Stimulated activated effector memory CD8-positive, alpha-beta T cell treated with anti-CD3 and anti-CD28 coated beads, Interleukin-12 subunit alpha, Interleukin-12 subunit beta, amount 100 ng/mL, for 72 hours (primary cell): ENCODE measurements at places on chromosomes 2 and 18.

GRCh38 chr2:230691005-230691647 is 21.5 kb upstream of the CAB39 start:
- DNase-seq, result no peak

DNA sequence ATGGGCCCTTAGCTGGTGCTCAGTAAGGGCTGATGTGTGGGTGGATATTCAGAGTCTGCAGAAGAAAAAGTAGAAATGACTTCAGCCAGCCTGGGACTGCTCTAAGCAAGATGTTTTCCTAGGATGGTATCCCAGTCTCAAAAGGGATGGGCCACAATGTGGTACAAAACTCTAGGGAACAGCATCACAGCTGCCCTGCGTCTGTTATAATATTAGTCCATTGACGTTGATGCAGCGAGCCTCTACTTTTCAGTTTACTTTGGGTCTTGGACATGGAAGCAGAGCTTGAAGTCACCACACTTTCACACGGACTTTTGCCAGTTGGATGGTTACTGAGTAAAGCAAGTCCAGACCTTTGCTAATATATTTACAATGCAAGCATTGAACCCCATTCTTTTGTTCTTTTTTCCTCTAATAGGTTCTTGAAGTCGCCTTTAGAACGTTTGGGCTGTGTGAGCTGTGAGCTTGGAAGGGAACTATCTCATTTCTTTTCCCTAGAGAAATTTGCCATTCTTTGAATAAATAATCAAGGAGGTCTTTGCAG is 105.7 kb downstream of the RDH14 start:
- DNase-seq, result no peak

GRCh38 chr2:74020702-74021406 is 36.1 kb downstream of the TET3 start:
- DNase-seq, result no peak

DNA sequence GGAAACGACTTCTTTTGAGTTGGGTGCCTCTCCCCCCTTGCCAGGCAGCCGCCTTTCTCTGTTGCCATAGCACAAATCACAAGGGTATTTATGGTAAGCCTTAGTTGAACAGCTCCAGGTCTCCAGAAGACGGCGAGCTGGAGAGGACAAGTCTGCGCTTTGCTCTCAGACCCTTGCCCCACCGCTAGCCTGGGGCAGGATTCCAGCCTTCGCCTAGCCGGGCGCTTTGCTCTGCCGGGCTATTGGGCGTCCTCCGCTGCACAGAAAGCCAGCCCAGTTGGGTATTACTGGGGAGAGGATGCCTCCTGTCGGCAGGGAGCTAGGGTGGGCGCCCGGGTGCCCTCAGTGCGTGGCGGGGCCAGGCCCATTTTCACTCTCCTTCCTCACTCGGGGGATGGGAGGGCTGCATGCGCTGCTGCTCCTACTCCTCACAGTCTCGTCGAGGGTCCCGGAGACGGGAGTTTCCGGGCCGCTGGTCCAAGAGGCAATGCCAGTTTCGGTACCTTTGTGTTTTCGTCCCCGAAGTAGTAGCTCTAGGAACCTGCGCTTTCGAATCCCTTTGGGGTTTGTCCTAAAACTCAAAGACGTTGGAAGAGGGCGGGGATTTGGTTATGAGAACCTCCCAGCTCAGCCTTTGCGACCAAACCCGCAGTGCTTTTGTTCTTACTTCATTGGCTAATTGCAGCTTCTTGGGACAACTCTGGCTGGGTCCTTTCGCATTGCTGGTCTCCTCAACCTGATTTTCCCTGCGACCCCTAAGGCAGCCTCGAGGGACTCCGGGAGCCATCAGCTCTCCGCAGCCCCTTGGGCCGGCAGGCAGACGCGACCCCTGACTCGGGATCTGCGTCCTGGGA is 3.6 kb upstream of the DLX2 start:
- no peak for DNase-seq

DNA sequence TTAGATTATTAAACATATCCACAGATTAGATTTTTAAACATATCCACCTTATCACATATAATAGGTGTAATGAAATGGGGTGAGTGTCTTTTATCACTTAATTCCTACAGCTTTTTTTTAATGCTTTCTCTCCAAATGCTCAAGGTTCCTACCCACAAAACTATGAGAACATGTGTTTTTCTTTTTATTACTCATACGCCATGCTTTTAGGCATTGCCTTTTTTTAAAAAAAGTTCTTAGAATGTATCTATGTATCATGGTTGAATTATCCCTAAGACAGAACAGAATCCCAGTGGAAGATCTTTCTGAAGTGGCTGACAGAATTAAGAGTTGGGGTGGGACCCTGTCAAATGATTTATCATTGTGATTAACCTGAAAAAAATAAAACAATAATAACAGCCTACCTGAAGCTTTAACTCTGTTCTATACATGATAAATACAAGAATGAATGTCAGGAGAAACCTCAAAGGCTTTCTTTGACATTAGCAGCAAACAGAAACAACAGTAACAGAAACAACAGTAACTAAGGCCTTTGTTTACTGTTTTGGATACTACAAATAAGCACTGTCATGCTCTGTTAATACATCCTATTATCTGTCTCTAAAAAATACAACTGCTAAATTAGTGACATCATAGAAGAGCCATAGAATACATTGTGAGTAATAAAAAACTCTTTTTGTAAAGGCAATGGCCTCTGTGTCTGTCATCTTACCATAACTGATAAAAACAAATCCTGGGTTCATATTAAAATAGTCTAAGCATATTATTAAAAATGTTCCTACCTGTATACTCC is 4.1 kb upstream of the ZNF397 start:
- DNase-seq, result no peak

DNA sequence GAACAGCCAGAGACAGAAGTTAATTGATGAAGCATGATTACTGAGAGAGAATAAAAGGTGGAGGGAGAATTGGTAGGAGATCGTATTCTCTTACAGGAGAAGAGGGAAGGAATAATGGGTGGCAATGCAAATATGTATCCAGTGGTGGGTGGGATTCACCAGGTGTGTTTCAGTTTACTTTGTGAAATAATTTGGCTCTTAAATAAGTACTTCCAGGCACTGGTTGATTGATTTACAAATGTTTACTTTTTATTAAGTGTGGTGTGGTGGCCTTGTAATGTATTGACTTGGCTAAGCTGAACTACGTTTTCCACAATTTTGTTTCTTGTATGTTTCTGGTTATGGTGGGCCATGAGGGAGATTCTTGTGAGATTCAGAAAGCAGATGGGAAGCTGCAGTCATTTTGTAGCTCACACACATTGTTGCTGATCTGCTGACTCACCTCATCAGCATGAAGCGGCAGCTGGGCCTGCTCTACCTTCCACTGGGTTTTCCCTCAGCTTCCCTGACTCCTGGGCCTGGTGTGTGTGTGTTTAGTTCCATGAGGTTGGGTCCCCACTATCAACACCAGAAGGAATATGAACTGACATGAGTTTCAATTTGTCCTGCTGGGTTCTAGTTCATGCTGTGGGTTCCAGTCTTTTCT is 32.6 kb downstream of the MYL12B start:
- no peak for DNase-seq

DNA sequence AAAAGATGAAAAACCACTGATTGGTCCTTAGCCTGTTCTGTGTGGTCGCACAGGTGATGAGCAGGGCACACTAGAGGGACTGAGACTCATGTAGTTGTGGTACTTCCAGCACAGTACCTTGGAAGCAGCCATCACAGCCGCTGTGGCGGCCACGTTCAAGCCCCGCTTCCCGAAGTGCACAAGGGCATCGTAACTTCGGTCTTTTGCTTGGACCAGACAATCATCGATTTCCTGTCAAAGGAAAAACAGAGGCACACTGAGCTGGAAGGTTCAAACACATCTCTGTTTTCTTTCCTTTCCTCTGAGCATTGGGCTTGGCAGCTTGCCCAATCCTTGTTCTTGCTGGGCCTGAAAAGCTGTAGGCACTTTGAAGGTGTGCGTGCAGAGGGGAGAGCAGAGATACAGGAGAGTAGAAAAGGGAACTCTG is 52.6 kb downstream of the MRPL35 start:
- DNase-seq, result no peak

- no peak for DNase-seq
Measured at GRCh38 chr18:72985686-72986085, 117.9 kb upstream of the NETO1 start.

DNA sequence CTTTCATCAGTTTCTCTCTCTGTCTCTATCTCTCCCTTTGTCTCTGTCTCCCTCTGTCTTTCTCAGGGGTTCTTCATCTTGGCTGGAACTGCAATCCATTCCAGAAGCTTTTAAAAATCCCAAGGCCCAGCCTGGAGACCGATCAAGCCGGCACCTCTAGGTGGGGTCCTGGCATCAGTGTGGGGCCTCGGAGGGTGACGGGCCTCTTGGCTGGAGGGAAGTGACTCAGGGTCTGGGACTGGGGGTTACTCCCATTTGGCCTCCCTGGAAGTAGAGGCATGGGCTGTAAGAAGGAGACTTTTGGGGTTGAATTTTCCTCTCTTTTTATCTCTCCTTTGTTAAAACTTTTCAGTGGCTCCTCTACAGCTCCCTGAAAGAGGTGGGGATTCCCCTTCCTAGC is 52.8 kb upstream of the OTOF start:
- no peak for DNase-seq

DNA sequence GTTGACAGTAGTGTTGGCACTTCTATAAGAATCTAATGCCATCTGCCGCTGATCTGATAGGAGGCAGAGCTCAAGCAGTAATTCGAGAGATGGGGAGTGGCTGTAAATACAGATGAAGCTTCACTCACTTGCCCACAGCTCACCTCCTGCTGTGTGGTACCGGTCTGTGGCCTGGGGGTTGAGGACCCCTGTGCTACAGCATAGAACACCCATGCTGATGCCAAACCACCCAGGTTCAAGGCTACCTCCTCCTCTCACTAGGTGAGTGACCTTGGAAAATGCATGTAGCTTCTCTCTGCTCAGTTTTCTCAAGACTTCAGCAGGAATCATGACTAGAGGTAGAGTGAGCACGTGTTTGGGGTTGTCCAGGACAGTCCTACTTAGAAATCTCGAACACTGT is 263.4 kb downstream of the SH3BP4 start:
- DNase-seq, result no peak

GRCh38 chr2:219542931-219543595 is 546 bp downstream of the CHPF start:
- DNase-seq, result no peak

- no peak for DNase-seq
Measured at GRCh38 chr2:143696651-143697050, 567.4 kb downstream of the ARHGAP15 start.
